Lung microvascular endothelial cell (primary cell): ENCODE measurements at places on chromosomes 12 and 14. TPM values are rescaled to one million over a fixed set of nuclear protein-coding genes. Genes with fewer than 3 reads are reported as not detected.

SCN8A gene
- under 0.01 and 0.44 TPM in 2 replicates for total RNA-seq

CDCA4 gene
- 16.3 and 19.8 TPM in 2 replicates for total RNA-seq

GARIN6 gene
- not detected in 2 replicates for total RNA-seq

SCNN1A gene
- 0.20 and 0.22 TPM in 2 replicates for total RNA-seq

ACRBP gene
- 0.20 and 0.22 TPM in 2 replicates for total RNA-seq

ZNF891 gene
- total RNA-seq: 0.22 and 0.60 TPM in 2 replicates

TAS2R10 gene
- under 0.01 and 0.22 TPM in 2 replicates for total RNA-seq

AQP6 gene
- total RNA-seq: not detected in 2 replicates
